ENCODE measurements at places on chromosomes 12 and 14.

DNA sequence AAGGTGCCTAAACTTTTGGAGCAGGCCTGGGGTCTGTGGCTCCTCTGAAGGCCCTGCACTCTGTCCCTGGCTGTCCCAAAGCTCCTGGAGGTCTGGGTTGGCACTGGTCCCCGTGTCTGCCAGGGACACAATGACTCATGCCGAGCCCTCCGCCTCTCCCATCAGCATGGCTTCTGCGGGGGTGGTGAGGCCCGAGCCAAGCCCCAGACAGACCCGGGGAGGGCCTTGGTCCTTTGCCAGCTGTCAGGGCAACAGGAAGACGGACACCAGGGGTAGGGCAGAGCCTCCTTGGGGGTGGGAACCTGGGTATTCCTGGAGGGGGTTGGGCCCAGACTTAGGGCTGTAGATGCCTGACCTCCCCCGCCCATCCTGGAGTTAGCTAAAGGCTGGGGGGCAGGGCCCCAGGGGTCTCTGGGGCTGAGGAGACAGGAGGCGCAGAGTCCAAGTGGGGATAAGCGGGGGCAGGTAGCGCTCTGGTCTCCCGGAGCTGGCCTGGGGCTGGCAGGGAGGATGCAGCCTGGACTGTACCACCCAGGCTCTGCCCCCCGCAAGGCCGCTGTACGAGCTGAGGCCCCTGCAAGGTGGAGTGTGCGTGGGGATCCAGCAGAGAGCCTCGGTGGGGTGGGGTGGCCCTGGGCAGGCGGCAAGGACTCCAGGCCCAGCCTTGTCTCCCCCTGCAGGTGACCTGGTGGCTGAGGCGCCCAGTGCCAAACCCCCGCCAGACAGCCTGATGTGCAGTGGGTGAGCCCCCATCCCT lies 16.4 kb upstream of the PUS1 start:
- no peak for DNase-seq

- DNase-seq = no peak
Observed at GRCh38 chr12:67952787-67953186, 36.5 kb upstream of the IFNG-AS1 start.

DNA sequence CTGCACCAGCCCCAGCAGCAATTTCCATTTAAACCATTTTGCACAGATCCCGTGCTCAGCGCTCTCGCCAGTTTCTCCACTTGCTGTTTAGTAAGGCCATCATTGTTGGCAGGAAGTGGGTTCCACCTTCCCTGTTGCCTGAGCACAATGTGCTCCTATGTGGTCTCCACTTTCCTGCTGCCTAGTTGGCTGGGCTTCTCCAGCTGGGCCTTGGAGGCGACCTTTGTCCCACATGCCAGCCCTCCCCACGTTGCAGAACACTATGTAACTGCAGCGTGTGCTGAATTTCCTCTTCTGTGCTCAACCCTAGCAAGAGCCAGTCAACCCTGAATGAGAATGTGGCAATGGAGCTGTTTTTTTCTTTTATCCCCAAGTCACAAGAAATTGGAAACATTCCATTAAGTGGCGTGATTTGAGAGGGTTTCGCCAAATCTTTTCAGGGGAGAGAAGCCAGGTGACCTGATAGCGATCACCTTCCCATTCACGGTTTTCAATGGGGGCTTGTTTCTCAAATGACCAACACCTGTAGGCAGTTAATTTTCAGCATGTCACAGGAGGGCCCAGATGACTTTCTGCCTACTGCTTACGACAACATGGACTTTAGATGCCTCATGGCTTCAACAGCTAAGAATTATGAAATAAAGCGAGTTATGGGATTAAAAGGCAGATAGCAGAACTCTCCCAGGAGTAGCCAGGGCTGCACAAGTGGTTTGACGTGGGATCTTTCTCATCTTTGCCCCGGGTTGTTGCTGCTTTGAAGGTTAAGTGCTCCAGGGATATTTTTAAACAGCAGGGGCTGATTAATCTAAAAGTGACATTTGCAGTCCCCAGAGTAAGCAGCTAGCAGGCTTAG lies at the start of gene ACACB:
Gene ACACB, plus strand, starts transcription at position 830 of the 853 bp plus-strand sequence. CDS start 22,819 bp downstream, outside the sequence.
- DNase-seq = peak; percentile 89

DNA sequence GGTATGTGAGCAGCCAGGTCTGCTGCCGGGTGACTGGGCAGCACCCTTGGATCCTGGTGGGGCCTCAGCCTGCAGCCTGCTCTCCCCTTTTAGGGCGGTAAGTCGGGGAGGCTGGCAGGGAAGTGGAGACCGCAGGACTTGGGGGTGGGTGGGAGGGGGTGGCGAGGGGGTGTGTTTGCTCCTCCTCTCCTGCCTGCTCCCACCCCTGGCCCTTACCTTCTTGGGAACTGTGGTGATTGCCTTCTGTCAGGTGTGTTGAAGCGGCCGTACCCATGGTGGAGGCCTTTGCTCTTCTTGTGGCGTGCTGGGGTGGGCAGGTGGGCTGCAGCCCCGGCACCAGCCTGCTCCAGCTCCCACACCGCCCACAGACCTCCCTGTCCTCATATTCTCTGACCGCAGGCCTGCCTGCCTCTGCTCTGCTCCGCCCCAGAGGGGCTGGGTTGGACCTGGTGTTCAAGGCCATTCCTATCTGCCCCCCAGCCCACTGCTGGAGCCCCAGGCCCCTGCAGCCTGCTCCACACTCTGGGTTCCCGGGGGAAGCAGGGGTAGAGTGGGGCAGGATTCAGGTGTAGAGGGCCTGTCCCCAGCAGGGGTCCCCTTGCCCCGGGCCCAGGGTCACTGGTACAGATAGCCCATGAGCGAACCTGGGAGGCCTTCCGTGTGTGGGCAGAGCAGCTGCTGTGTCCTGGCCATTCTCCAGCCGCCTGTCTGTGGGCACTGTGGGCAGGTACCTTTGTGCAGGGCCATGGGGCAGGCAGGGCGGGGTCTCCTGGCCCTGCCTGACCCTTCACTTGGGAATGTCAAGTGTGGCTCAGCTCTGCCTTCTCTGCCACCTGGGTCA lies 5.2 kb downstream of the TEDC1 start:
- no peak for DNase-seq

- no peak for DNase-seq
Observed at GRCh38 chr14:77812028-77812427, 12.1 kb downstream of the ADCK1 start.

DNA sequence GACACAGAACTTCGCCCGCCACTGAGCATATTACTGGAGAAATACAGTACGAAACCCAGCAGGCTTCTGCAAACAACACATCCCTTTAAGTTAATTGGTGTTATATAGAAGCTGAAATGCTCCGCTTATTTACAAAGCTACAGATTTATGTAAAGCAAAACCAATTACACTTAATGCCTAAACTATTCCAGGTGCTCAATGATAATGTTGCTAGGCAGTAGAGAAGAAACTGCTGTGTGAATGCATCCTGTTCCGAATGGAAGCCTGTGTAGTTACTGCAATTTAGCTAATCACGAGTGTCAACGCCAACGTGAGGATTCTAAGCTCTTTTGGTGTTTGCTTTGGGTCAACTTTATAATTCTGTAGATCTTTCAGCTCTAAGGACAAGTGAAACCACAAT lies 89.8 kb downstream of the SLC15A5 start:
- no peak for DNase-seq

GRCh38 chr12:64154677-64155076 lies 67.4 kb downstream of the KICS2 start:
- no peak for DNase-seq

DNA sequence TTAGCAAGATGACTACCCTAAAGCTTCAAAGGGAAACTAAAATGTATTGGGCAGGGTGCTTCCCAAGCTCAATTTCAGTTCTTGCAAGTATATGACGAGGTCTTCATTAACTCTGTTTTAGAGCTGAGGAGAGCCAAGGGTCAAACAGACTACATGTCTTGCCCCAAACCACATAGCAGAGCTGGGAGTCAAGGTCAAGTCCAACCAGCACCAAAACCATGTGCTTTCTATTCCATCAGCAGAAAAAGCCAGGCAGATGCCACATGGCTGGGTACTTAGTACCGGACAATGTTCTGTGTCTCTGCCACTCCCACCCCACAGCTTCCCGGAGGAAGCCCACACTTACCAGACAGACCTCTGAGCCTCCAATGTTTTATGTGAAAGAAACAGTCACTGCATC lies 17.6 kb downstream of the NID2 start:
- no peak for DNase-seq

- no peak for DNase-seq
Observed at GRCh38 chr14:55611859-55612258, 31.9 kb downstream of the KTN1 start.

DNA sequence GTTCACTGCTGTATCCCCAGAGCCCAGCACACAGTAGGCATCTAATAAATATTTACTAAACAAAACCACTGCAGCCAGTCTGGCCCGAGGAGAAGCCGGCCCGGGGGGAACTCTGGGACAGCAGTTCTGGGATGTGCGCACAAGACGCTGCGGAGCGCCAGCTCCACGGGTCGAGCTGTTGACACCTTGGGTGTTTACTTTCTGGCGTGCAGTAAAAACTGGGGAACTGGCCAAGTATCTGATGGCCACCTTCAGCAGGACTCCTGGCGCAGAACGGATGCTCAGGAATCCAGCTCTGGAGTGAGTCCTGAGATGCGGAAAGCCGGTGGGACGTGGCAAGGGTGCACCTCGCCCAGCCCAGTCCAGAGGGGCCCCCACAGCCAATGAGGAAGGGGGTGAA lies 65.6 kb downstream of the NCOR2 start:
- no peak for DNase-seq

GRCh38 chr12:89970722-89971121 lies 262.1 kb upstream of the ATP2B1 start:
- no peak for DNase-seq

GRCh38 chr12:128513331-128513730 lies 246.4 kb downstream of the TMEM132C start:
- DNase-seq = no peak

- DNase-seq = no peak
Observed at GRCh38 chr12:49869816-49870500, 27.1 kb upstream of the BCDIN3D start.

GRCh38 chr14:54438703-54439102 lies 2.5 kb downstream of the CNIH1 start:
- DNase-seq = no peak

DNA sequence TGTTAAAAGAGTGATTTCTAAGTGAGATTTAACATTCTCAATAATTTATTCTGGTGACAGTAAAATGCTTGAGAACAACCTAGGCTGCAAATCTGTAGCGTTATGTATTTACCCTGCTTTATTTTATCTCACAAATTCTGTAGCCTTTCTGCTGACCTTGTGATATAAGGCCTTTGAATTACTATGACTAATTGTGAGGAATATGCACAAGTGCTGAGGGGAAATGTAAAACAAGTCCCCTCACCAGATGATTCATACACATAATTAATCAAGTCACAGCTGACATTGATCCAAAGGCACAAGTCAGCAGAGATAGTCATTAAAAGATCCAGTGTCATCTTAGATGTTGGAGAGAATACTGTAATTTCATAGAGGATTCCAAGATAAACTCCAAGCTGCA lies 992.7 kb upstream of the USP15 start:
- DNase-seq = no peak

- DNase-seq = no peak
Observed at GRCh38 chr12:12226187-12226586, 40.7 kb downstream of the LRP6 start.

GRCh38 chr14:102554821-102555819 lies 37.3 kb upstream of the RCOR1 start:
- peak; percentile 64 for DNase-seq

GRCh38 chr14:105275267-105275946 lies 25.4 kb downstream of the BRF1 start:
- no peak for DNase-seq

DNA sequence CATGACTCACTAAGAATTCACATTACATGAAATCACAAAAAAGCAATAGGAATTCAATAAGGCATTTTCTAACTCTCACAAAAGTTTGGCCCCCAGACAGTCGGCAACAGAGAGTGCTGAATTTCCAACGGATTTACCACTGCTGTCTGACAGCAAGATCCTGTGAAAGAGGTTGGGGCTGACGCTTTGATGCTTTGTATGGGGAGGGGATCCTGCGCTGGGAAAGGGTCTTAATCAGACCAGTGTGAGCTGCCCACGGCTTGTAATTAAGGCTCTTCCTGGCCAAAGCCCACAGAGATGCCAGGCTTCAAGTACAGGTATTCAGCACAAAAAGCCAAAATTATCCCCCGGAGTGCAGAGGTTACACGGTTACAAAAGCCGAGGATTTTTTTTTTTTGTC lies 66.8 kb upstream of the TMCC3 start:
- no peak for DNase-seq

- DNase-seq = no peak
Observed at GRCh38 chr12:63308671-63309070, 157.7 kb upstream of the AVPR1A start.

GRCh38 chr14:61581955-61582615 lies 113.2 kb upstream of the HIF1A start:
- no peak for DNase-seq

DNA sequence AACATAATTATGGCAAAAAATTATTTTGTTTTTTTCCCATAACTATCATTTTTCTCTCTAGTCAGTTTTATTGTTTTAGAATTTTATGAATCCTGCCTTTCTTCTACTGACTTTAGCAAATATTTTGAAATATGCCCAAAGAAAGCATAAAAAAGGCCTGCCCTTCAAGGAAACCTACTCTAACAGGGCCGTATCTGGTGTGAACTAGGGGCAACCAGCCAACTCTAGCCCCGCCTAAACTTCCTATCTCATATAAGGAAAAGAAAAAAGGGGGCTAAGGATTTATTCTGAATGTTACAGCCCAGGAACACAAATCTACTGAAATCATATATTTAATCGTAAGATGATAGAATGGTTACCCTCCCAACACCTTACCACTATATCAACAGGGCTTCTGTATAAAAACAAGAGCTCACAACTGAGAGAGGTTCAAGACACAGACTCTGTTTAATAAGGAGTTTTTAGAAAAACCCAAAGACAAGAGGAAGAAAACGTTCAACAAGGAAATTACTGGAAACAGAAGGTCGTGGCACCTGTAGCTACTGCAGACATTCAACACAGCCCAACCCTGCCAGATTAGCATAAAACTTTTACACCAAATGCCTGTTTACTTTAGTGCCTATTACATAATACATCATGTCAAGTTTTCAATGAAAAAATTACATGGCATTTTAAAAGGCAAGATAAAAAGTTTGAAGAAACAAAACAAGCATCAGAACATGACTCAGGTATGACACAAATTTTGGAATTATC lies 12.9 kb upstream of the EPYC start:
- DNase-seq = no peak

- no peak for DNase-seq
Observed at GRCh38 chr14:90728951-90729350, 87.3 kb downstream of the TTC7B start.

GRCh38 chr12:84183576-84183975 lies 729.0 kb downstream of the SLC6A15 start:
- DNase-seq = no peak

- no peak for DNase-seq
Observed at GRCh38 chr12:22283006-22283506, 51.5 kb downstream of the ST8SIA1 start.

- DNase-seq = peak; percentile 48
Observed at GRCh38 chr12:88206601-88207000, 64.5 kb downstream of the TMTC3 start.

DNA sequence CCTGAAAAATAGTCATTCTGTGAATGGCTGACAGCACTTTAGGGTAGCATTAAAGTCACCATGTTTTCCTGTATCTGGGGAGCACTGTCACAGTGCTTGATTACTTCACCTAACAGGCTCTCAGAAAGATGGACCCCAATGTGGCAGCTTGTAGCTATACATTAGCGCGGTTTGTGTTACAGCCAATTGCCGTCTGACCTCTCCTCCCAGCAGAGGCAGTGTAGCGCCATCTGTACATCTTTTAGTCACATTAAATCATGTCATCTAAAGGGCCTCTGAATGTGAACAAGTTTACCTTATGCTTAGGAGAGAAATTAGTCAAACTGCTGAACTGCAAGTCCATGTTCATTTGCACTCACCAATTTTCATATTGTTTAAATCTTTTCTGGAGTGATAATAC lies 113.7 kb downstream of the LMO3 start:
- DNase-seq = no peak

- DNase-seq = no peak
Observed at GRCh38 chr14:32707742-32708500, 230.8 kb upstream of the NPAS3 start.
